ENCODE measurements at places on chromosomes 1 and 21. TPM values are rescaled to one million over a fixed set of nuclear protein-coding genes. Genes with fewer than 3 reads are reported as not detected.

Gene SLC45A3
- total RNA-seq = 22.8 TPM

DNA sequence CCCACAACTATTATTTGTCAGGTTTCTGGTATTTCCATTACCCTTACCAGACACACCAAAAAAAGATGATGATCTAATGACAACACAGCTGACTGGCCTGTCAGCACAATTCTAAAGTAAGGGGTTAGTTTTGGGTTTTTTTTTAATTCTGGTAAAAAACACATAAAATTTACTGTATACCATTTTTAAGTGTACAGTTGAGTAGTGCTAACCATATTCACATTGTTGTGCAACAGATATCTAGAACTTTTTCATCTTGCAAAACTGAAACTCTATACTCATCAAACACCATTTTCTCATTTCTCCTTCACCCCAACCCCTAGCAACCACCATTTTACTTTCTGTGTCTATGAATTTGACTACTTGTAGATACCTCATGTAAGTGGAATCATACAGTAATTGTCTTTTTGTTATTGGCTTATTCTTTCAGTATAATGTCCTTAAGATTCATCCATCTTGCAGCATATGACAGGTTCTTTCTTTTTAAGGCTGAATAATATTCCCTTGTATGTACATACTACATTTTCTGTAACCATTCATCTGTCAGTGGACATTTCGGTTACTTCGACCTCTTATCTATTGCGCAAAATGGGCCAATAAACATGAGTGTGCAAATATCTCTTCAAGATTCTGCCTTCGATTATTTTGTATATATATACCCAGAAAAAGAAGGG is 29.8 kb downstream of the ARNT start:
- no peaks in the 10 kb centered on the region for H3K27me3 ChIP-seq
- no peaks in the 10 kb centered on the region for H3K36me3 ChIP-seq
- peaks cover 5% of the 10 kb centered on the region for H3K4me1 ChIP-seq
- H3K27ac ChIP-seq = no peak overlapping the region
- no peak overlapping the region for H3K4me3 ChIP-seq
- DNase-seq = no peak

Gene TMEM82
- total RNA-seq = not detected

DNA sequence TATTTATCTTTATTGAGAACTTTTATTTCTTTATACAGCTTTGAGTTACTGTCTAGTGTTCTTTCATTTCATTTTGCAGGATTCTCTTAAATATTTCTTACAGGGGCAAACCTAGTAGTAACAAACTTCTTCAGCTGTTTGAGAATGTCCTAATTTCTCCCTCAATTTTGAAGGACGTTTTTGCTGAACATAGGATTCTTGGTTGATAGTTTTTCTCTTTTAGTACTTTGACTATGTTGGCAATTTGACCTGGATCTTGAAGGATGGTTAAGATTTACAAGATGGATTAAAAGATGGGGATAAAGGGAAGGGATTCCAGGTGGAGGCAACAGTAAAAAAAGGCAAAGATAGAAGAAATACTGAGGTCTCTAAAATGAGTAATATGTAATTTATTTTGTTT is 38.9 kb downstream of the XPR1 start:
- H3K27me3 ChIP-seq = no peaks in the 10 kb centered on the region
- no peak overlapping the region for H3K27ac ChIP-seq
- no peak for DNase-seq
- no peak overlapping the region for H3K4me3 ChIP-seq
- no peaks in the 10 kb centered on the region for H3K36me3 ChIP-seq

DNA sequence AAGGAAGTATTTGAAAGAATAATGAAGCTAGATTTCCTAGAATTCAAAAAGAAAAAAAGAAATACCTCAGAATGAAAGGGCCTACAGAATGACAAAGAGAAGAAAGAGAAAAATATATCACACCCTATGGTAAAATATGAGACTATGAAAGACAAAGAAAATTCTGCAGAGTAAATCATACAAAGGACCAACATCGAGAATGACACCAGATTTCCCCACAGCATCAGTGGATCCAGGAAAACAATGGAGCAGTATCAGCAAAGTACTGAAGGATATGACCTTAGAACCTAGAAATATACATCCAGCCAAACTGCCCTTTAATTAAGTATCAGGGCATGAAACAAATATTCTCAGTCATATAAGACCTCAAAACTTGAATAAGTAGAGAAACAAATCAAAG is 21.2 kb upstream of the IFNAR2 start:
- no peak for DNase-seq
- peaks cover 68% of the 10 kb centered on the region for H3K4me1 ChIP-seq
- no peaks in the 10 kb centered on the region for H3K27me3 ChIP-seq
- no peak overlapping the region for H3K27ac ChIP-seq

DNA sequence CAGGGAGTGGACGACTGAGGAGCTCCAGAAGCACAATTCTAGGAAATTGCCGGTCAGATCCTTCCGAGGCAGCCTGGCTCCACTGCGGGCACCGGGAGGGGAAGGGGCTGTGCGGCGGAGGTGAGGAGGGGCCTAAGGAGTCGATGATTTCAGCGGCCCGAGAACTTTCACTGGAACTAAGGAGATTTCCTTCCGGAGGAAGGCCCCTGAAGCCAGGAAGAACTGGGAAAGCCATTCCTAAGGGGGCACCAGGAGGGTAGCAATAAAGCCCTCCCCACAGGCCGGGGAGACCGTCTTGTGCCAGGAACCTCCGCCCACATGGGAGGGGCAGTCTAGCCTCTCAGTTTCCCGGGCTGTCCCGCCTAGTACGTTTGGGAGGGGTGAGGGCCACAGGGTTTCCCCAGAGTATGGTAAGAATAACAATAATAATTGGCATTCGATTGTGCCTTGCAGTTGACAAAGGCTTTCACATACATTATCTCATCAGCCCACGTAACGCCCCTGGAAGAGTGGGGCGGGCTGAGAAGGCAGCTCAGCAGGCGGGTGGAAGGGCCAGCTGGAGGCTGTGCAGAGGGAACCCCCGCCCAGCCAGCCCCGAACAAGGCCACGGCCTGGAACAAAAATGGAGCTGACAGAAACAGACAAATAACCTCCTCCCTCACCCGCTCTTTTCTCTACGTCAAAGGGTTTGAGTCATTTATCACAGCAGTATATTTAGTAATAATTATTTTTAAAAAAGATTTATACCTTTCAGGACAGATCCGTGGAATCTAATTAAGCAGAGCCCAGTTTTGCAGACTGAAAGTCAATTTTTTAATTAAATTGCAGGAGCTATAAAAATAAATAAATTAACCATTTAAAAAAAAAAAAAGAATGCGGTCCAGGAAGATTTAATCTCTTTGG is 19.8 kb downstream of the NPR1 start:
- peak overlapping the region; percentile 83 for H3K27ac ChIP-seq
- H3K4me1 ChIP-seq = peaks cover 10% of the 10 kb centered on the region
- H3K4me3 ChIP-seq = peak overlapping the region; percentile 50

Gene S1PR1
- total RNA-seq = 107 TPM

- peaks cover 49% of the 10 kb centered on the region for H3K4me1 ChIP-seq
- peak overlapping the region; percentile 93 for H3K4me3 ChIP-seq
- H3K27ac ChIP-seq = peak overlapping the region; percentile 95
These were observed 725 bp downstream of the MTFR1L start for GRCh38 chr1:25820247-25821111.

All from spleen (tissue), 13 donors.